ENCODE measurements at places on chromosomes 6 and 20.

- DNase-seq: no peak
These were observed 16.4 kb upstream of the MICA start for GRCh38 chr6:31386977-31387376.

GRCh38 chr6:75438442-75439116, 55.0 kb downstream of the FILIP1 start:
- DNase-seq: no peak

DNA sequence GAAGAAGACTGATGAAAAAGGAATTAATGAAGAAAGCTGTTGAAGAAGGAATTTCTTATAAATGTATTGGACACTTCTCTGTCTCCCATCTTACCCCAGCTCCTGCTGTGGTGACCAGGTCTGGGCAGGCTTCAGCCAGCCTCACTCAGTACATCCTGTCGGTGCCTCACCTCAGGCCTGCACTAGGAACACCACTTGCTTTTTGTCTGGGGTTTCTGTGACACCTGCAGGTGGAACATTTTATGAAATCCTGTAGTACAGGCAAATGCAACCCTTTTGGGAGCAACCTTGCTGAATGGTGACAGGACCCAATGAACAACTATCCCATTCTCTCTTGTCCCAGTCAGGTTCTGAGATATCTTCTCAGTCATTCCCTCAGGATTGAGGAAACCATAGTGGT, 129.7 kb downstream of the PRDM13 start:
- no peak for DNase-seq

GRCh38 chr6:26170951-26171841, 84.0 kb downstream of the HFE start:
- no peak for DNase-seq

- DNase-seq: no peak
These were observed 134.6 kb downstream of the PHACTR1 start for GRCh38 chr6:12851123-12851695.

GRCh38 chr20:210809-211502, 16.1 kb upstream of the DEFB129 start:
- no peak for DNase-seq

DNA sequence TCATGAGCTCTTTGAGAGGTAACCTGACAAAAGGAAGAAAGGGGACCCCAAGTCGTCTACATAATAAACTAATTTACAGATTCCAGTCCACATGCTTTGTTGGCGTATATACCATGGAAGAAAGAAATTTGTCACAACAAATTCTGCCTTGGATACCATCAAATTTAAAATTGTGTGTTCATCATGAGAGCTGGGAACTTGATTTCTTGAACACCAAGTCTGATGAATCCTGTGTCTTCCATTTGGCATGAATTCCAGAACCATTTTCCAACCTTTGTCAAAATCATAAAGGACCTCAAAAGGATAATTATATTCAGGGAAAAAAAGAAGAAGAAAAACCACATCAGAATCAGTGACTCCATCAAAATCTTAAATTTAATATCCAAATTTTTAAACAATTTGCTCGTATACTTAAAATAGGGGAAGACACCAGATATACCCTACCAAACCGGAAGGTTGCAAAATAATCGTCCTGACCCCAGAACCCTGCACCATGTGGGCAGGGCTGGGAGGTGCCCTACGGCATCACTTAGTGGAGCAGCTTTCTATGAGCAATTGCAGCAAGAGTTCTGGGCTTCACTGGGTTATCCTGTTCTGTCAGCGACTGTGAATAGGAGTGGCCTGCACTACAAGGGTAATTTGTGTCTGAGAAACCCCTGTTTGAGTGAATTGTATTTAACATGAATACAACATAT, 74.1 kb upstream of the INSM1 start:
- no peak for DNase-seq

DNA sequence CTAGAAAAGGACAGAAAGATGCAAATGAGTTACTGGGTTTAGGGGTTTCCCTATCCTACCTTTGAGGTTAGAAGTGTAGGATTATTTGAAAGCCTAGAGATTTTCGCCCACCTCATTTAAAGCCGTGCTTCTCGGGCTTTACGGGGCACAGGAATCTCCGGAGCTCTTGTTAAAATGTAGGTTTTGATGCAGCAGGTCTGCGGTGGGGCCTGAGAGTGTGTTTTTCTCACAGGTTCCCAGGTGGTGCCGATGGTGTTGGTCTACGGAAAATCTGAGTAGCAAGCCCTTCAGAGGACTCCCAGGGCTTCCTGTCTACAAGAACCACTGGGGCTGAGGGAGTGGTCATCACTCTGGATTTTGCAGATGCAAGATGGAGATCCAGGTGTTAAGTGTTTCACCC, 47.5 kb downstream of the TRAM2 start:
- DNase-seq: no peak

Measured in activated CD4-positive, alpha-beta T cell treated with anti-CD3 and anti-CD28 coated beads for 48 hours (primary cell).